ENCODE measurements at places on chromosomes 3 and 15.

- no peak for DNase-seq
Measured at GRCh38 chr15:101795455-101795854, 7.9 kb upstream of the OR4F6 start.

DNA sequence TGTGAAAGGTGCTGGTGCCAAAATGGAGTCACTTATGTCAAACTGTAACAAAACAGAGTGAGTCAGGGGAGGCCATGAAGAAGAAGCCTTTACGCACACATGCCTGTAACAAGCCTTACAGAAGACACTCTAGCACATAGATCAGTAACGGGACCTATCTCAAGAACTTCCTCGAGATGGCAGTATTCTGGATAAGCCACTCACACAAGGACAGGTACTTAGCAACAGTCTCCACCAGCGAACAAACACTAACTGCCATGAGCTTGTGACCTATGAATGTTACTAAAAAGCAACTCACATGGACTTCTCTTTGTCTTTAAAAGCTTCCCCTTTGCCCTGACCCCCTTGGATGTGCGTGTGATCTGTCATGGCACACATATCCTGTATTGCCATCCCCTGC lies 235.1 kb downstream of the CD47 start:
- DNase-seq: no peak

DNA sequence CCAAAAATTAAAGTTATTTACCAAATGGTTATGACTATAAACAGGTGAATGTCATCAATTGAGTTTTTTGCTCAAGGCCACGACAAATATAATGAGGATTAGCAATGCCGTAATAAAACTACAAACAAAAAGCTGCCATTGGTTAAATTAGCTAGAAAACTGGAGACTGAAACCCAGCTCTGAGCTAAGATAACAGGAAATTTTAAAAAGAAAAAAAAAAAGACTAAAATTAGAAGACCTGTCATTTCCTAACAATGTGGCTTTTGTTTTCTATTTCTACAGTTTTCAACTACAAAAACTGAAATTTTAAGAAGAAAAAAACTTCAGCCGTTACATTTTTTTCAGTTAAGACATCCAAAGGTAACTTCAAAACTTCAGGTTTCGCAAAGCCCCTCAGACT lies 9.7 kb downstream of the SLC12A6 start:
- no peak for DNase-seq

GRCh38 chr3:78994174-78995027 lies 773.4 kb downstream of the ROBO1 start:
- DNase-seq: no peak

DNA sequence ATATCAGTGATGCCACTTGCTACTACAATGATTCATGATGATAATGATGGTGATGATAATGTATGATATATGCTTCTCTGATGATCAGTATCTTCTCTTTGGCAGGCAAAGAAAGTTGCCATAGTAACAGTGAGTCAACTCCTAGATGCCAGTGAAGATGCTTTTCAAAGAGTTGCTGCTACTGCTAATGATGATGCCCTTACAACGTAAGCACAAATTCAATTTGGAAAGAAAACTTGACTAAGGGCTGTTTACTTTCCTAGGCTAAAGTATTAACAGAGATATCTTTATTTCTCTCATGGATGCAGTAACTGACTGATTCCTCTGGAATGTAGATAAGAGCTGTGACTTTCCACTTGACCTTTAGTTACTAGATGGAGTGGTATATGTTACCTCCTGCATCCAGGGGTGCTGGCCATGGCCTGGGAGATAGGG lies 27.8 kb downstream of the ADGRG7 start:
- no peak for DNase-seq

DNA sequence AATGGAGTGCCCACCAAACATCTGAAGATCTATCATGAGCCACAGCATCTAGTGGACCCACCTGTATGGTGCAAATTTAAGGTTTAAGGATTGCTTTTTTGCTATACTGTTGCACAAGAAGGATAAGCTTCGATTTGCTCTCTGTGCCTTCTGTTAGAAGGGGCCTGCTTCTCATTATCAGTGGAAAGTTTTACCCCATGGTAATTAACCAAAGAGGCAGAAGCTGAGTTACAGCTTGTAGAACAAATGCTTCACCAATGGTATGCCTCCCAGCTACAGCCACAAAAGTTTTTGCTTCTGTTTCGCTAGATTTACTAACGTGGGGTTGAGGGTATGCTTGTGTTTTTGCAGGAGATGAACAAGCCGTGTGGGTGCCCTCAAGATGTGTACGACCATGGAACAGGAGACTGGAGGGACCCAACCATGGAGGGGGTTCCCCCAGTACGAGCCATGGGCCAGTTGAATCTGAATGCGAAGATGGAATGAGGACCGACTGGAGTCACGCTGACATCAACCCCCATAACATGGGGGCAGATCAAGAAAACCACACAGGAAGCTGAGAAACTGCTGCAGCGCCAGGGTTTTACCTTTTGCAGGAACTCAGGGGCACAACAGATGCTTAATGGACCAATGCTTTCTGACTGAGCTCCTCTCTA lies 43.5 kb downstream of the ACAD9 start:
- peak; percentile 43 for DNase-seq

DNA sequence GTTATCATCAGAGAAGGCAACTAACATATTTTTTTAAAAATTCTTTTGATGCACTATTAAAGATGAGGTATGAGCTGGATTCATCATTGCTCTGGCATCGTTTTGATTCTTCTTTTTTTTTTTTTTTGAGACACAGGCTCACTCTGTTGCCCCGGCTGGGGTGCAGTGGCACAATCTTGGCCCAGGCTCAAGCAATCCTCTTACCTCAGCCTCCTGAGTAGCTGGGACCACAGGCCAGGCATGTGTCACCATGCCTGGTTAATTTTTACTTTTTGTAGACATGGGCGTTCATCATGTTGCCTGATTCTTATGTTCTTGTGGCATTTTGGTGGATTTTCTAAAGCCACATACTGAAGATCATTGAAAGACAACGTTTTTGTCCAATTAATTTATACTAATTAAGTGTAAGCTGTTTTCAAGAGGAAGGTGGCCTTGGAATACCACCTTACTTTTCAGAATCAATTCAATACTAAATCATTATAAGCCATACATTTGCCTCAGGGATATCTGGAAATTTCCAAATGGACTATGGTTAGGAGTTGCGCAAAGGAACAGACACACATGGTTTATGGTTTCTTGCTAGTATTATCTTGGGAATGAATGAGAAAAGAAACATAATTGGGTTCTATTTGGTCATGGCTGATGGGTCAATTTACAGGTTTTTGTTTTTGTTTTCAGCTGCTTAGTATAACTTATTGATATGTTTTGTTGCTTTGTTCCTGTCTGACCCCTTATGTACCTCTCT lies 22.8 kb downstream of the SLC28A2 start:
- no peak for DNase-seq

GRCh38 chr15:23561914-23562313 lies 3.6 kb upstream of the MKRN3 start:
- no peak for DNase-seq

- DNase-seq: no peak
Measured at GRCh38 chr3:44125246-44125645, 116.4 kb upstream of the TOPAZ1 start.

DNA sequence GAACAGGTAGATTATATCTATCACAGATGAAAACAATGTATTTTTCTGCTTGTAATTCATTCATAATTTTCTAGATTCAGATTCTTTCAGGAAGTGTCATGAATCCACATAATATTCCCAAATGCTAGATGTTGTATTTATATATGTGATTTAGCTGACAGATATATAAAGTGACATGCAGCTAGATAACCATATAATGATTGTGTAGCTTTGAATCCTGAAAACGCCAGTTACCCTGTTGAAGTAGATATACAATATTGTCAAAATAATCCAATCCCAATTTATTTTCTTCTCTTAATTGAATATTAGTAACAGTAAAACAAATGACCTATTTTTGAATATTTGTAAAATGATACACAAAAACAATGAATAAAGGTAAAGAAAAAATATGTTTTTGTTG lies 738.4 kb downstream of the CADM2 start:
- DNase-seq: no peak

DNA sequence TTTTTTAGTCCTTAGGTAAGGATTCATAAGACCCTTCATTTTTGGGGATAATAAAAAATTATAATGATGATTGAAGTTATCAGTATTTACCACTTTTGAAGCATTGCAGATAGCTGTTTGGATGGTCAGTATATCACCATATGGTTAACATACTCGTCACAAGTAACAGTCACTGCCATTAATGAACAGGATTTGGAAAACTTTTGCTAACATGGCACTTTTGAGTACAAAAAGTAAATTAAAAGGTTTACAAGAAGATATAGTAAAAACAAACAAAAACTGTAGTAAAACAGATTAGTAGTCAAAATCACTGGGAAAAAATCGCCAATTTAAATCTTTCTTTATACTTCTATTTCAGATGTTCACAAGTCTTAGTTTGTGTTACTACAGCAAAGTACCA lies 37.8 kb upstream of the ST3GAL6 start:
- no peak for DNase-seq

DNA sequence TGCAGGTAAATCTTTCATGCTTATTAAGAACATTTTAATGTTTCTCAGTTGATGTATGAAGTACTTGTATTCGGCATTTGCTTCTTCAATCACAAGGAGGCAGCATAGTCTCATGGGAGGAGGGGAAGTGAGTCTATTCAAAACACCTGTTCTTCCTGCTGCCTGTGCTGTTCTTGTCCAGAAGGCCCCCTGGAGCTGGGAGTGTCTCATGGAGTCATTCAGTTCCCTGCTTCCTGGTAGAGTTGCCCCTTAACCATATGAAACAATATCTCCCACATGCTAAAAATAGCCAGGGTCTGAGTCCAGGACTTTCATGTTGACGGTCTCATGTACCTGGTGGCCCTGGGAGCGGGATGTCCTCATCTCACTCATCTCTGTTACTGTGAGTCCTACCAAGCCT lies 15.5 kb upstream of the PPP1R2 start:
- no peak for DNase-seq

- no peak for DNase-seq
Measured at GRCh38 chr3:57062101-57062631, 1.7 kb downstream of the SPATA12 start.

- DNase-seq: no peak
Measured at GRCh38 chr15:84591815-84592214, 9.0 kb upstream of the ZSCAN2 start.

Measured in stimulated activated CD4-positive, alpha-beta T cell treated with anti-CD3 and anti-CD28 coated beads, Interleukin-15, amount 100 ng/mL, for 48 hours (primary cell).